ENCODE measurements at places on chromosomes 16 and 17.

DNA sequence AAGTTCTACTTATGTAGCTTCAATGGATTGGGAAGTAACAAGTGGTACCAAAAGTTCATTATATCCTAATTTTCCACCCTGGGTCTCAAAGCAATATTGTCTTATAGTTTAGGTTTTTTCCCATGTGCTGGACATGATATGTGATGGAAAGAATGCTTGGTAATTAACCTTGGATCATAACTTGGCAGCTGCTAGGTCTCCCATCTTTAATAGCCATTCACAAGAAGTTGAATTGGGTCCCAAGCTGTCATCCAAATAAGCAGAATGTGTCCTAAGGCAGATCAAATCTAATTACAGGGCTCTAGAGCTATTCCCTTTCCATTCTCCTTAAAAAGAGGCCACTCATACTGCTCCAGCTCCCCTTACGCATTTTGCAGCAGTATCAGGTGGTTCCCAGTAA lies 44.7 kb upstream of the KCNJ16 start:
- no peak for DNase-seq

DNA sequence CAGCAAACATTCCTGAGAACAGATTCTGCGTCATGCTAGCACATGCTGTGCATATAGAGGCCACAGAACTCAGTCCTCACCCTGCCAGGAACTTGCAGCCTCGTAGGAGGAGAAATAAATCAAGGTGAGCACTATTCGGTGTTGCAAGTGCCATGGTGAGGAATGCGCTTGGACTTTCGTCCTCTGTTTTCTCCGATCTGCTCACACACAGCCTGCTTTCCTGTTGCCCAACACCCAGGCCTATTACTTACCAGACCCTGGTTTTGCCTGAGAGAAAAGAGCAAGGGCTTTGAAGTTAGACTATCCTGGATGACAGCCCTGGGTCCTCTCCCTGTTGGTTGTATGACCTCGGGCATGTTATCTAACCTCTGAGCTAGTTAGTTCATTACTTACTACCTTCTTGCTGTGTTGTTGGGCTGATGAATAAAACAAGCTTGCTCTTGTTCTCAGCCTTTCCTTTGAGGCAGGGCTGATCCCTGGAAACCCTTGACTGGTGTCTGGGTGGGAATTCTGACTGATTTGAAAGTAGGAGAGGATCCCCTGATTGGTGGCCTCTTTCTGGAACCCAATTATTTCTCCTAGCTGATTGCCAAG lies 2.9 kb downstream of the ACSF2 start:
- no peak for DNase-seq

- peak; percentile 60 for DNase-seq
Measured at GRCh38 chr16:71722801-71723536, 1.5 kb downstream of the PHLPP2 start.

GRCh38 chr17:34285286-34285792 lies at the start of gene CCL11:
TSS of gene CCL11 (plus strand) at chr17:34285742. CDS start at chr17:34285809, 67 bp downstream.
- no peak for DNase-seq

DNA sequence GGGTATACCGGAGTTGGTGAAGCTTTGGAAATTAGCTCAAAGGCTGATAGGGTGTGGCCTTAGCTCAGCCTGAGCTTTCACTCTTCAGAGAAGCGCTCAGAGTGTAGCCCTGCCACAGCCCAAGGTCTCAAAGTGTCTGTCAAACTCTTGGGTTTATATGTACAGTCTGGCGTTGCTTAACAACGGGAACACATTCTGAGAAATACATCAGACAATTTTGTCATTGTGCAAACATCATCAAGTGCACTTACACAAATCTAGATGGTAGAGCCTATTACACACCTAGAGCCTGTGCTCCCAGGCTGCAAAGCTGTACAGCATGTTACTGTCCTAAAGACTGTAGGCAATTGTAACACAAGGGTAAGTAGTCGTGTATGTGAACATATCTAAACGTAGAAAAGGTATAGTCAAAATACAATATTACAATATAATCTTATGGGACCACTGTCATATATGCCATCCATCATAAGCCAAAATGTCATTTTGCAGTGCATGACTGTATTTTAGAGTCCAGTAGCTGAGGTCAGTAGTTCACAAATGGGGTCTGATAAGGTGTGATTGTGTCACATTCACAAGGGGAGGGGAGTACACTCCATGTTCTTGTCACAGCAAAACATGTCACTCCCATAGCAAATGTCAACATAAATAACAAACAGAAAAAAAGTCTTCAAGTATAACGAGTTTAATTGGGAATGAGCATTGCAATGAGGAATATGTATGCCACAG lies 20.6 kb downstream of the CHAD start:
- DNase-seq: no peak

- no peak for DNase-seq
Measured at GRCh38 chr17:20228410-20228809, 219.3 kb downstream of the SPECC1 start.

DNA sequence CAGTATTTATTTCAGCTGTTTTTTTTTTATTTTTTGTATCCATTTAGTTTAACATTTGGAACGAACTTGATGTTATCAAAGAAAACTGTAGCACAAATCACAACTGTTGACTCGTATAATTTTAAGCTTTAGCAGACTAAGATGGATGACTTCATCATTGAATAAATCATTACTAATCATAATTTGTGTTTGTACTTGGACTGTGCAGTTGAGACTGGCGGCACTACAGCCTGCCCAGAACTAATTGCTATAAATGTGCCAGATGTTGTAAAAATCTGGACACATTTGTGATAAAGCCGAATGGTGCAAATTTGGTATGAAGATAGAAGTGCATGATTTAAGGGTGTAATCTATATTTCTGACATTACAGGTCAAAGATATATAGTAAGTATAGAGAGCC lies 897.7 kb upstream of the CDH8 start:
- DNase-seq: no peak

GRCh38 chr17:72588961-72589360 lies 468.1 kb downstream of the SOX9 start:
- no peak for DNase-seq

GRCh38 chr17:74599448-74599939 lies 7.4 kb upstream of the CD300LD start:
- DNase-seq: no peak

DNA sequence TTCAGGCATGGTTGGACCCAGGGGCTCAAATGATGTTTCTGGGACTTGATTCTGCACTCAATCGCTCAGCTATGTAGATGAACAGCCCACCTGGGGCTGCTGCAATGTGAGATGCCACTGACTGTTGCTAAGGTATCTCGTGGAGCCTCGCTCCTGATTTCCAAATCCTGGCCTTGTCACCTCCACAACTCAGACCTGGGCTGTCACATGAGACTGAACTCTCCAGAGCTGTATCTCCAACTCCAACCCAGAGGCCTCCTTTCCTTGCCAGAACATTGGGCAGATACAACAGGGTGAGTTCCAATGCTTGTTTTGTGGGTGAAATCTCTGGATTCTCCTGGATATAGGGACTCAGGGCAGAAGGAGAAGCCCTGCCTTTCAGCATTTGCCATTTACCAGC lies 79.5 kb downstream of the GNAO1 start:
- no peak for DNase-seq
